HFFc6 (cell line): ENCODE measurements at places on chromosomes 2 and 18.

DNA sequence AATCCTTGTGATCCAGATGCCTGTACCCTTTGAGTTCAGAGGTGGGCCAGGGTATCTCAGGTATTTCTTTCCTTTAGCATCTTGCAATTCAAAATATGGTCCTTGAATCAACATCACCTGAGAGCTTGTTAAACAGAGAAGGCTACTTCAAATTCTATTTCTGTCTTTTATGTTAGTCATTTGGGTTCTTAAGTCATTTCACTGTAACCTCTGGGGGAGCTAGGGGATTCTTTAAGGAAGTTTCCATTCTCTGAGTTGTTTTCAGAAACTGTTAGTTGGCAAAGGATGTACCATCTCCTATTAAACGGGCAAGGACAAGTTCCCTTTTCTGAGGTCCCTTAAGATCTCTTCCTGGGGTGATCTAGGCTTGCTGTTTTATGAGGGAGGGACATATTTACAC is 16.6 kb downstream of the CFLAR start:
- DNase-seq: no peak

DNA sequence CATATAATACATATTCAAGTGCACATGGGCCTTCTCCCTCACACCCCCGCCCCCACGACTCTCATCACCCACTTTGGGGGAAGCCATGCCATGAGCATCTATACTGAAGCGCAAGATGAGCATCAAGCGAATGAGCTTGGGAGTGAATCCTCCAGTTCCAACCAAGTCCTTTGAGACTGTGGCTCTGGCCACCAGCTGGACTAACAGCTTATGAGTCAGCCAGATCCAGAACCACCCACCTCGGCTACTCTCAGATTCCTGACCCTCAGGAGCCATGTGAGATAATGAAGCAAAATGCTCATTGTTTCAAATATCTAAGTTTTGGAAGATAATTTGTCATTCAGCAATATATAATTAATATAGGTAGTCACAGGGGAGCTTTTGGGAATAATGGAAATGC is 22.2 kb upstream of the IL1RL1 start:
- DNase-seq: no peak

- no peak for DNase-seq
Measured at GRCh38 chr18:13672657-13673056, 53.7 kb downstream of the FAM210A start.

- DNase-seq: no peak
Measured at GRCh38 chr18:3186678-3187658, 32.8 kb downstream of the MYOM1 start.

- DNase-seq: no peak
Measured at GRCh38 chr2:23065936-23066335, 319.0 kb upstream of the KLHL29 start.

- peak; percentile 37 for DNase-seq
Measured at GRCh38 chr2:65710779-65711295, 278.4 kb upstream of the SPRED2 start.

- DNase-seq: no peak
Measured at GRCh38 chr2:240921995-240922244, 15.8 kb downstream of the CROCC2 start.

DNA sequence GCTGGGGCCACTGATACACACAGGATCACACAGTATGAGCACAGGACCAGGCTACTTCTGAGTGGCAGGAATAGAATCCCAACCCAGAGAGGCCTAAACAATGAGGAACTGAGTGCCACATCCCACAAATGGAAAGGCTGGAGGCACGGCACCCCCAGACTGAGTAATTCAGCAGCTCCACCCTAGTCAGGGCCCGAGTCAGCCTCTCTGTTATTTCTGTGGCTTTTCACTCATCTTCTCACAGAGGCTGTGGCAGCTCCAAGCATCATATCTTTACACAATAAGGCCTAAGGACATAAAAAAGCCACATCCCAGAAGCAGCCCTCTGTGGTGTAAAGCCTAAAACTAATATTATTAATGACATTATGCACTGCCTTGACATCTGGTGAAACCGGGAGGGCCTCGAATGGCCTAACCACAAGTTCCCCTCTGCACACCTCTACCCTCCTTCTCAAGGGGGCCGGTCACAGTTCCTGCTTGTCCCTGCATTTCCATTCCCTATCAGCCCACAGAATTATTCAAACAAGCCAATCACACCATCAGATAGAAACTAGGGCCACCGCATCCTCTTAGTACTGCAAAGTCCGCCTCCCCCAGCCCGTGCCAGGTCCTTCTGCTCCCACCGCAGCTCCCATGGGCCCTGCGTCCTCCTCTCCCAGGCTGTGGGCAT is 12.5 kb upstream of the MAL start:
- no peak for DNase-seq

- DNase-seq: no peak
Measured at GRCh38 chr18:70578480-70578879, 289.6 kb downstream of the SOCS6 start.

GRCh38 chr2:113240915-113241911 is 37.5 kb downstream of the PAX8 start:
- peak; percentile 99 for DNase-seq

DNA sequence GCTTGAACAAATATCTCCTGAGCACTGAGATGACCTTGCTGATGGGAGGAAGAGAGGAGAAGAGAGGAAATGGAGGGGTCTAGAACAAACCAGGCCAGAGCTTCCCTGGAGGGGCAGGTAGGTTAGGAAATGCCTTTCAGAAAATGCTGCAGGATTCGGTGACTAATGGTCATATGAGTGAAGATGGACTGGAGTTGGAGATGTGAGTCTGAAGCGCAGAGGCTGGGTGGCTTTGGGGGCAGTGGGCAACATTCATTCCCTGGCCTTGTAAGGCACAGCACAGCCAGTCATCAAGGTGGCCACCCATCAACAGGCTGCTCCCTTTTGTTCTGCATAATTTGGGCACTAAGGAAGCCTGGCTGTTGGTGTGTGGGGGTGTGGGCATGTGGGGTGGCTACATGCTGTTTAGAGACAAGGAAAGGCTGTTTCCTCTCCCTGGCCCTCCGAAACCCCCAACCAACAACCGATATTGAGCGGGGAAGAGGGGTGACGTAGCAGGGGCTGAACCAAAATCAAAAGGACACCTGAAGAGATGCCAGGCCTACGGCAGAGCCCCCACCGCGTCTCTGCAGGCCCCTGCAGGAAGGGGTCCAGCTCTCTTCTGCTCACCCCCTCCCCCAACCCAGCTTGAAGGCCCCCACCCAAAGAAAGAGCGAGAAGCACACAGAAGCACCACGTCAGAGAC is 1.5 kb downstream of the SLC30A3 start:
- no peak for DNase-seq

DNA sequence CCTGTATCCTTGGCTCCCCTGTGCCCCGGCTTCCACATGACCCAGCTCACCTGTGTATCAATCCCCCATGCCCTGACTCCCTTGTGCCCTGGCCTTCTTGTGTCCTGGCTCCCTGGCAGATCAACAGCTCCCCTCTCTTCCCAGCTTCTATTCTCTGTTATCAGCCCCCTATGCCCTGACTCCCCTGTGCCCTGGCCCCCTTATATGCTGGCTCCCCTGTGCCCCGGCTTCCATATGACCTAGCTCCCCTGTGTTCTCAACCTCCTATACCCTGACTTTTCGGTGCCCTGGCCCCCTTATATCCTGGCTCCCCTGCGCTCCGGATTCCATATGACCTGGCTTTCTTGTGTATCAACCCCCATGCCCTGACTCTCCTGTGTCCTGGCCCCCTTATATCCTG is 209.2 kb downstream of the LOXHD1 start:
- DNase-seq: no peak

DNA sequence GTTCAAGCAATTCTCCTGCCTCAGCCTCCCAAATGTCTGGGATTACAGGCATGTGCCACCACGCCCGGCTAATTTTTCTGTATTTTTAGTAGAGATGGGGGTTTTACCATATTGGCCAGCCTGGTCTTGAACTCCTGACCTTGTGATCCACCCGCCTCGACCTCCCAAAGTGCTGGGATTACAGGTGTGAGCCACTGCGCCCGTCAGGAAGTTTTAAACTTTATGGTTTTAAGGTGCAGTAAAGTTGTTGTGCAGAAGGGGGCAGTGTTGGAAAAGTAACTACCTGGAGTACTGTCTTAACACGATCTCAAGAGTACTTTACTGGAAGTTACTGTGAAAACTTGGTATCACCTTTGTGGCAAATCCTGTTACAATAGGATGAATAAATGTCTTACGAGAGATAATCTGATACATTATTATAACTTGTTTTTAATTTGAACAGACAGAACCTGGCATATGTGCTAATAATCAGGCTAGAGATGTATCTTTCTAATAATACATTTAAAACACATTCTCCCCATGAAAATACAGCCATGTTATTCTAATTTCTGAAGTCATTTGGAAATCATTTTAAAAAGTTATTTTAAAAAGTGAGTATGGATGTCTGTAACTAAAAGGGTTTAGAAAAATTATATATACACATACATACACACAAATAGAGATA is 10.8 kb downstream of the SPDYA start:
- peak; percentile 46 for DNase-seq

- no peak for DNase-seq
Measured at GRCh38 chr2:177038787-177039484, 173.7 kb upstream of the HNRNPA3 start.

- DNase-seq: no peak
Measured at GRCh38 chr2:52311862-52312261, 1279.9 kb upstream of the NRXN1 start.

DNA sequence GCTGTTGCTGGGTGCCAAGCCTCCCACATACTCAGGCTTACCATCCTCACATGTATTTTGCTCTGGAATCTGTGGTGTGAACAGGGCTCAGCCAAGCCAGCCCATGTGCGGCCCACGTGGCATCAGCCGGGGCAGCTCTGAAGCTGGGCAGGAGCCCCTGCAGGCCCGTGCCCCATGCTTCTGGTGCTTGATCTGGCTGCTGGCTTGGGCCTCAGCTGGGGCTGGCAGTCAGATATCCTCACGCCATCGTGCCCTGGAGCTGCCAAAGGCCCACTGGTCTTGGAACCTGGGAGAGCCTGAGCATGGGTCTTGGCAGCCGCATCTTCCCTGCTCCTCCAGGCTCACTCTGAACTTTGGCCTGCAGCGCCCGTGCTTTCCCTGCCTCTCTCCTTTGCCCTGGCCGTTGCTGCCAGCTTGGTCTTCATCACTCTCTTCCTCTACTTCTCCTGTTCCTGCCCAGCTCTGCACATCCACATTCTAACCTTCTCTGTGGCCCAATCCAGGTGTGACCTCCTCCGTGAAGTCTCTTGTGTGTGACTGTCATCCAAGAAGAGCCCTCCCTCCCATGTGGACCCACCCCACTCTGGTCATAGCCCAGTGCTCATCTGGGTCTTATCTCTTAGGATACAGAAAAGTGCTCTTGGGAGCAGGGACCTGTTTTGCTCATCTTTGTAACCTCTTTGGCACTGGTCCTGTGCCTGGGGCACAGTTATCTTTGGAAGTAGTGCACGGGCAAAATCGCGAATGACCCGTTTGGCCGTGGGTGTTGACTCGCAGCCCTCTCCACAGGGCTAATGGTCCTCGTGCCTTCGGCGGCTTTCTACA is 116.1 kb downstream of the RNF144A start:
- no peak for DNase-seq

GRCh38 chr2:172821370-172822338 is 86.0 kb downstream of the RAPGEF4 start:
- no peak for DNase-seq

DNA sequence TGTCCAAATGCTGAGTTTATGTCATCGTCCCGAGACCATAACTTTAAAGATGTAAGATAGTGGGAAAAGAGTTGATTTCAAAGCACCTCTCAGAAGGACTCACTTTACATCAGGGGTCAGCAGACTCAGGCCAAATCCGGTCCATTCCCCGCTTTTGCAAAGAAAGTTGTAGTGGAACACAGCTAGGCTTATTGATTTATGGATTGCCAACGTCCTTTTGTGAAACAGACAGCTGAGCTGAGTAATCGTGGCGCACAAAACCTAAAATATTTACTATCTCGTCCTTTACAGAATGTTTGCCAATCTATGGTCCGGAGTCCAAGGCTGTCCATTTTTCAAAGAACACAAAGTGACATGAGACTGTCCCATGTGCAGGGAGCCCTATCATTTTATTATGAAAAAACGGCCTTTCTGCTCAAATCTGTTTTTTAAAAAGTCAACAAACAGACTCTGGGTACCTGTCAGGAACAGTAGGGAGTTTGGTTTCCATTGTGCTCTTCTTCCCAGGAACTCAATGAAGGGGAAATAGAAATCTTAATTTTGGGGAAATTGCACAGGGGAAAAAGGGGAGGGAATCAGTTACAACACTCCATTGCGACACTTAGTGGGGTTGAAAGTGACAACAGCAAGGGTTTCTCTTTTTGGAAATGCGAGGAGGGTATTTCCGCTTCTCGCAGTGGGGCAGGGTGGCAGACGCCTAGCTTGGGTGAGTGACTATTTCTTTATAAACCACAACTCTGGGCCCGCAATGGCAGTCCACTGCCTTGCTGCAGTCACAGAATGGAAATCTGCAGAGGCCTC is at the start of gene IL1RN:
TSS of gene IL1RN (plus strand) at position 754 of the 801 bp plus-strand sequence. CDS start at position 781, 27 bp downstream.
- no peak for DNase-seq

DNA sequence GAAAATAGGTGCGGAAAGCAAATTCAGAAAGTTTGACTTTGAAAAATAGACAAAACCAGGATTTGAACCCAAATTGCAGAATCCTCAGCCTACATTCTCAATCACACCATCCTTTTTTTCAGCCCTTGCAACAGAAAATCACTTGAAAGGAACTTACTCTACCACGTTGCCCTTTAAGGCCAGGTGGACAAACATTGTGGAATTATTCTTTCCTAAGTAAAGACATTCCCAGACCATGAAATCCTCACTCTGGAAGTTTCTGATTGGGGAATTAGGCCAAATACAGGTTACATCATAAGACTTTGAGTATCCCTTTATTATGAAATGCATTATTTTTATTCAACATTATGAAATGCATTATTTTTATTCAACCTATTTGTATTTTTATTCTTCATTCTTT is 259.4 kb downstream of the RAD51AP2 start:
- DNase-seq: no peak

- no peak for DNase-seq
Measured at GRCh38 chr2:30492619-30493018, 45.6 kb downstream of the LCLAT1 start.

- peak; percentile 36 for DNase-seq
Measured at GRCh38 chr2:65045651-65046050, 10.6 kb upstream of the CEP68 start.

DNA sequence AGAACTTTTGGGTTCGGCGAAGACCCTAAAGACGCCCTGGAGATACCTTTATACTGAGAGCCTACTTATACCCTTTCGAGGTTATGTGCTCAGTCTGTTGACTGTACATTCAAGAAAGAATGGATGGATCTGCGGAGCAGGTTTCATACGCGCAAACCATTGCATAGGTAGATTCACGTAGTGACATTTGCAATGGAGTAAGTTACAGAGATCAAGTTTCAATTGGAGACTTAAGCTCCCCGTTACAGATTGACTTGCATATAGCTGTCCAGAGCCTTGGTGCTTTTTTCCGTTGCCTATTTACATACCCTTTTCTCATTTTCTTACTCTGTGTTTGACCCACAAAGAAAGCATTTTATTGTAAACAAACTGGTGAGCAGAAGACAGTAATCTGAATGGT is 923 bp downstream of the PSMD1 start:
- DNase-seq: no peak

GRCh38 chr2:109699646-109700045 is 85.5 kb downstream of the SOWAHC start:
- DNase-seq: no peak
